NCI-H2081 (cell line): ENCODE measurements at places on chromosomes 12 and 14.

DNA sequence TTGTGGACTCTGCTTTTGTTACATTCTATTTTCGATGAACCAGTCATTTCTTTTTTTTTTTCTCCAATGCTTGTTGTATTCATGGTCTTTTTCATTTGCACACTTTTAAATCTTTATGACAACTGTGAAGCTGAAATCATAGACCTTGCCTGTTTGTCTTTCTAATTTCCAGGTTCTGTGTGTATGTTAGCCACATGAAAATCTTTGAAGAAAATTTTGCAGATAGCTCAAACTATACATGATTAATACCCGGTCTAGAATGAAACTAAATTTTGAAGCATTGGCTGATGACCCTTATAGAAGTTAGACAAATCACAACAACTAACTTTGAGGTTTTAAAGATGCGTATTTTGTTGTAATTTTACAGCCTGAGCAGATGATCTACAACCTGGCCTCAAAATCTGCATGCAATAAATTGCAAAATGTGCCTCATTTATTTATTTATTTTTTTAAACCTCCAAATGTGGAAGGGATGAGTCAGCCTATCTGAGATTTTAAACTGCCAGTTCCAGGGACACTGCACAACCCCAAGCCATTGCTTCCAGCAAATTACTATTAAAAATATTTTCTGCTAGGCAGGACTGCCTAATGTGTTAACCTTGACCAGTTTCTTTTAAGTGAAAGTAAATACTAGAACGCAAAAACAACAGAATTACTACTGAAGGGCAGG is 96.3 kb upstream of the NAV3 start:
- no peak for DNase-seq

DNA sequence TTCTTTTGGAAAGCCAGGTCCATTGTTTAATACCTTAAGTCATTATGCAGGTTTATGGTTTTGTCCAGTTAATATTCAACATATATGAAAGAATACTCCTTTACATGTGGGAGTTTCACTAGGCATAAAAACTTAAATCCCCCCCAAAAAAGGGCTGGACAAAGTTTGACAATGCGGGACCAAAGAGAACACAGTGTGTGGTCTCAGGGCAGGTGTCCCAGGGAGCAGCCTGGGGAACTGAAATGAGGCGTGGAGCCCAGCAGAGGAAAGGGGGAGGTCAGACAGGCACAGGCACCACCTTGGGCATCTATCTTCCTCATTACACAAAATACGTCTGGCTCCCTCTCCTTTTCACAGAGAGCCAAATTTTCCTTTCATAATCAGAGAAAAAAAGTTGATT is 22.5 kb downstream of the PKP2 start:
- DNase-seq = no peak

DNA sequence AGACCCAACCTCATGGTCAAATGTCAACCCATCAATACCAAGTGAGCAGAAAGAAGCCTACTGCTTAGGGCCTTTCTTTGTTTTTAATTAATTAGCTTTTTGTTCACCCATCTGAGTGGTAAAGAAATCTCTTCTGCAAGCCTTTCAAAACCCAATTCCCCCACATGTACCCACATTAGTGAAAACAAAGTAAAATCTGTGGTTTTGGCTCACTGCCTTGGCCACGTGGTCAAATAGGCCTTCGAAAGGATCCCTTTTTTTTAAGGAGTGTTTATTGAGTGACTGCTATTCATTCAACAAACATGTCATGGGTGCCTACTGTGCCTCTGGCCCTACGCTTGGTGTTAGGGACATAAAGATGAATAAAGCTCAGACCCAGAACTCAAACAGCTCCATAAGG is 160.1 kb downstream of the NUAK1 start:
- DNase-seq = no peak

DNA sequence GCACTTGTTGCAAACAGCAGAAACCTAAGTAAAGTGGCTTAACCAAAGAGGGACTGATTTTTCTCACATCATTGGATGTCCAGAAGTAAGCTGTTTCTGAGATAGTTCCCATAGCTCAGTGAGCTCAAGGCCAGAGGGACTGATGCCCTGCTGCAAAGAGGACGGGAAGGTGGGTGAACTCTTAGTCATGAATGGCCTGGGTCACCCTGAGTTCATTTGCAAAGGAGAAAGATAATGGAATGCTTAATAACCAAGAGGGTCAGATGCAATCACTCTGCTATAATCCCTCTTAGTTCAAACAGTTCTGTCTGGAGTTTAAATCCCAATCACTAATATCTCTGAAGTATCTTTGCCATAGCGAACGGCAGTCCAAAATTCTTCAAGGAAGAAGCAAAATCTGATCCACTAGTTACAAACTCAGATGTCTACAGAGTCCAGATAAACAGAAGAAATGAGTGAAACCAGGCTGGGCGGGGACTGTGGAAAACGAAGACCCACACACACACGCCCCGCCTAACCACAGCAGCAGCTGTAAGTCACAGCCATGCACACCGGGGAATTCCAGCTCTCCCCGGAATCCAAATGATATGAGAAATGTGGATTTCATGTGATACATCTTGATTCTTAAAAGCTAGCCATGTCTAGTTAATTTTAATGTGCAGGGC is 289.5 kb downstream of the TMEM132D start:
- no peak for DNase-seq

GRCh38 chr12:107474639-107475539 is 210.7 kb upstream of the PWP1 start:
- DNase-seq = no peak

- no peak for DNase-seq
These were observed 2.4 kb downstream of the TIGAR start for GRCh38 chr12:4323396-4323795.

DNA sequence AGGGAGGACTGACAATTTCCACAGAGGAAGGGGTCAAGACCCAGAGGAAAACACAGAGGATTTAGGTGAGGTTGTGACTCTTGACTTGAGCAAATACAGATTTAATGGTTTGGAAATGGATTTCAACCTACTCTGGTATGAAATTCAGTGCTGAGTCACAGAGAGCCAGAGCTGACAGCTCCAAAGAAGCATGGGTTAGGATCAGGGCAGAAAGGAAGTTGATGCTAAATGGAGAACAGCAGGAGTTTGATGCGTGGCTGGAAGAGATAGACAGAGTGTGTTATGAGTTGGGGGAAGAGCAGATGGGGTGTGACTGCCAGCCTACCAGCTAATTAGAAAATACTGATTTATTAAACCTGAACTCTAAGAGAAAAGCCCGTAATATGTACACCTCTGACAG is 272.6 kb downstream of the FOXG1 start:
- DNase-seq = no peak

GRCh38 chr14:23629832-23630396 is 6.2 kb upstream of the DHRS2 start:
- no peak for DNase-seq

DNA sequence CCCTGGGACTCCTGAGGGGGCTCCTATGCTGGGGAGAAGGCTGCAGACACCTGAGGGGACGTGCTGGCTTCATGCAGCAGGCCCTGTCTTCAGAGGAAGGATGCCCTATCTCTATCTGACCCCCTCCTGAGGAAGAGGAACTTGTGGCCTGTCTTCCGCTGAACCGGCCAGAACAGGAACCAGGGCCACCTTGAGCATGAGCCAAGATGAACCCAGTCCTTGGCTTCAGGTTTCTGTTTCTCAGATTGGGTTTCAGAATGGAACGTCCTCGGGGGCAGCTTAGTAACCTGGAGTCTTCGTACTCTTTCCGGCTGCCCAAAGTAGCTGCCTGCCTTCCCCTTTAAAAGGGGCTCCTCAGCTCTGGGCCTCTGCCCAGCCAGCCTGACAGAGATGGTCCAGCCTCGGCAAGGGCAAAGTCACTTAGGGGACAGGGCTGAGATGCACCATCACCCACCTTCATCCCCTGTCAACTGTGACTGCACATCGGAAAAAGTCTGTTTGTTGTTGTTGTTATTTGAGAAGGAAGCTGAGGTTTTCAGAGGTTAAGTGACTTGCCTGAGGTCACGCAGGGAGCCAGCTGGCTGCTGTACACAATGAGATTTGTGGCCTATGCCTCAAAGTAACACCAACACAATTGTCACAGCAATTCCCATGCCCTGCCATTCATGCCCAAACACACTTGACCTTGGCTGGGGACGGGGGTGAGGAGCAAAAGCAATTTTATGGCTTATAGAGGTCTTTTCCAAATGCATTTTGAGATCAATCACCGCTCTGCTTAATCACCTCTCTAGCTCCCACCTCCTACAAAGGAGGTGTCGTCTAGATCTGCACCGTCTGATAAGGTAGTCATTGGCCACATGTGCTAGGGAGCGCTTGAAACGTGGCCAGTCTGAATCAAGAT is 13.4 kb downstream of the ASB2 start:
- DNase-seq = no peak

DNA sequence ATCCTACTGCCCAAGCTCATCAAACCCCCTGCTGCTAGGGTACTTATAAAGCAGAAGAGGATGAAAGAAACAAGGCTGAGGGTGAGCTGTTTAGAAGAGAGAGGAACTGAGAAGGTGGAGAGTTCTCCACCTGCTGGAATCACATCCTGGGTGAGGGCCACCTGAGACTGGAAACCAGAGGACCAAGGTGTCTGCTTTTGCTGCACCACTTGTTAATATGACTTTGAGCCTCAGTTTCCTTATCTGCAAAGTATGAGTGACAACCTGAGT is 203.2 kb upstream of the SSTR1 start:
- DNase-seq = no peak

GRCh38 chr12:47718531-47718930 is 6.8 kb downstream of the ENDOU start:
- DNase-seq = no peak

DNA sequence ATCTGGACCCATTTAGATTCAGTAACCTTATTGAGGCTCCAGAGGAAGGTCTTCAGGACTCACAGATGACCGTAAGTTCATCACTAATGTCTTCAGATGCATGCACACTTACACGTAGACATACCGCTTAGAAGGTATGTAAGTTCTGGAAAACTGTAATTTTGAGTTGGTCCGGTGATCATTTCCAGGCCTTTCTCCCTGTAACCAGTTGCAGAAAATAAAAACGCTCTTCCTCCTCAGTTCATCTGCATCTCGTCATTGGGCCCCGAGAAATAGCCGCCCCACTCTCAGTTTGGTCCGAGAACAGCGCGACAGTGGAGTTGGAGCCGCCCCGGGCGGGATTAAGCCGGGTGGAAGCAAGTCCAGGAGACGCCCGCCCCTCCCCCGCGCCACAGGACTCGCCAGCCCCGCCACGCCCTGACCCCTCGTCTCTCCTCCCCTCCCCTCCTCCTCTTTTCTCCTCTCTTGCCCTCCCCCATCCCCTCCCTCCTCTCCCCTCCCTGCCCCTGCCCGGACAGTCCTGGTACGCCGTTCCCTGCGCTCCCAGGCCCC is 83.7 kb downstream of the TNFAIP2 start:
- DNase-seq = no peak

- no peak for DNase-seq
These were observed 145.0 kb downstream of the BTG1 start for GRCh38 chr12:92000597-92000996.

- DNase-seq = no peak
These were observed 3.3 kb downstream of the BRMS1L start for GRCh38 chr14:35829449-35829848.

- DNase-seq = peak; percentile 65
These were observed 2.1 kb downstream of the DDN start for GRCh38 chr12:48996794-48997718.

DNA sequence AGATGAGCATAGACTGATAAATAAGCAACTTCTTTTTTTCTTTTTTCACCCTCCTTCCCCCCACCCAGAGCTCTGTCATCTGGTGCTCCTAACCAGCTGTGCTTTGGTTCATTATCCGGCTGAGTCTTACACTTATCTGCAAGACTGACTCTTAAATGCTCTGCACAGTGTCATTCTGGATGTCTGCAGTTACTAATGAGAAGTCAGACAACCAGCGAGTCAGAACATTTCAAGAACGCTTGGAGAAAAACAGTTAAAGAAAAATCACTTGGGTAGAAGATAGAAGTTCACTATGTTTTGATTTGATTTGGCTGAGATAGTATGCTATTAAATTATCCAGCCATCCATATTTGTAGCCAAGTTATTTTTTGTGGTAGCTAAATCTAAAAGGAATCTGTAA is 328.9 kb upstream of the PRICKLE1 start:
- DNase-seq = no peak
